ENCODE measurements at places on chromosomes 12 and 14.

DNA sequence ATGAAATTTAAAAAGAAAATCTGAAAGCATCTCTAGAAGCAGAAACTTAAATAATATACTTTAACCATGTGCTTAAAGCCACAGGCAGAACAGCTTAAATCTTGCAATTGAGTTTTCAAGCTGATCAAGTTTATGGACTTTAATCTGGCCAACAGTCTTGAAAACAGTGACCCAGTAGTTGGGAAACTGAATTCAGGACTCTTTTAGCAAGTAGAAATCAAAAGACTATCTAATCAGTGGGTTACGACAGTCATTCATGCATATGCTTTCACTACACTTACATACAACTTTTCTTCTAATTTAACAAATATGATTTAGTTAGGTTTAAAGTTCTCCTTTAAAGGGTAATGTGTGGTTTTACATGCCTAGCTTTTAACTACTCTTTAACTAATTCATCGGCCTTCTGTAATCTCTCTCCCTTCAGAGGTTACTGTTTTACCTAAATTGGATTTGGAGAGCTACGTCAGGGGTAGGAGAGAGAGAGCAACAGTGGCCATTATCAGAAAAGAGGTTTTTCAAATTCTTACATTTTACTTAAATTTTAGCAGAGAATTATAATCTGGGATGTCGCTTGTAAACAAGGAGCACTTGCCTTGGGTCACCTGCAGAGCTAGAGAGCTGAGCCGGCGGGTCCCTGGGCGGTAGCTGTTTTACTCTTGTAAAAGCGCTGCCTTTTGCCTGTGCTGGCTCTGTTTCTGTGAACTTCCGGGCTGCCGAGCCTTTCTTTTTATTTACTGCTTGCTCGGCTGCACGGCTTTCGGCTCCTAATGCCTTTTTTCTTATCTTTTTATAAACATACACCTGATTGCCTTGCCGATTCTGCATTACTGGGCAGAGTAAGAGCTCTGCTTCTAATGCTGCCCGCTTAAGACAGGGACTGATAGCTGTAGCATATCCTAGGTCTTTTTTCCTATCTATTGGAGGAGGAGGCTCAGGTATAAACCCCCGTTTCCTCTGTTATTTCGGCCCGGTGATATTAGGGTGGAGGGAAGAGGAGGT, 17.4 kb upstream of the LYZ start:
- no peak for DNase-seq

- no peak for DNase-seq
Measured at GRCh38 chr14:74048281-74048680, 29.1 kb downstream of the BBOF1 start.

DNA sequence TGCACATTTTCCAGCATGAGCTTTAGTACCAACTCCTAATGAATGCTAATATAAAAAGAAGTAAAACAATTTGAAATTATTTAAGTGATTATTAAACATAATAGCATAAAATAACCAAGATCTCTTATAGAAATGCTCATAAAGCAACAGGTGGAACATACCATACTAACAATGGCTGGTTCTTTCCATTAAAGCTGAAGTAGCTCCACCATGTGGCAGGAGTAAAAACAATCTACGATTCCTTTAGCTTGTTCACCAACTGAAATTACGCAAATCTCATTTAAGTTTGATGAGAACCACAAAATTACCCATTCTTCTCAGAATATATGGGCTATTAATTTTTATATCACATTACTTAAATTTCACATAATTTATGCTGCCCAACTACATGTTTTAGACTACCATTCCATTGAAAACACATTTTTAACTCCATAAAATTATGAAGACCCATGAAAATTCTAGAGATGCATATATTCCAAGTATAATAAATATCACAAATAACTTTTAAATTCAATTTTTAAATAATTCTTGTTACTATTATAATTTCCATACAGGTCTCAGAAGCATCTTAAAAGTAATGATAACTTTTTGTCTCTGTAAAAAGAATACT, 213.6 kb downstream of the DAD1 start:
- DNase-seq: no peak

DNA sequence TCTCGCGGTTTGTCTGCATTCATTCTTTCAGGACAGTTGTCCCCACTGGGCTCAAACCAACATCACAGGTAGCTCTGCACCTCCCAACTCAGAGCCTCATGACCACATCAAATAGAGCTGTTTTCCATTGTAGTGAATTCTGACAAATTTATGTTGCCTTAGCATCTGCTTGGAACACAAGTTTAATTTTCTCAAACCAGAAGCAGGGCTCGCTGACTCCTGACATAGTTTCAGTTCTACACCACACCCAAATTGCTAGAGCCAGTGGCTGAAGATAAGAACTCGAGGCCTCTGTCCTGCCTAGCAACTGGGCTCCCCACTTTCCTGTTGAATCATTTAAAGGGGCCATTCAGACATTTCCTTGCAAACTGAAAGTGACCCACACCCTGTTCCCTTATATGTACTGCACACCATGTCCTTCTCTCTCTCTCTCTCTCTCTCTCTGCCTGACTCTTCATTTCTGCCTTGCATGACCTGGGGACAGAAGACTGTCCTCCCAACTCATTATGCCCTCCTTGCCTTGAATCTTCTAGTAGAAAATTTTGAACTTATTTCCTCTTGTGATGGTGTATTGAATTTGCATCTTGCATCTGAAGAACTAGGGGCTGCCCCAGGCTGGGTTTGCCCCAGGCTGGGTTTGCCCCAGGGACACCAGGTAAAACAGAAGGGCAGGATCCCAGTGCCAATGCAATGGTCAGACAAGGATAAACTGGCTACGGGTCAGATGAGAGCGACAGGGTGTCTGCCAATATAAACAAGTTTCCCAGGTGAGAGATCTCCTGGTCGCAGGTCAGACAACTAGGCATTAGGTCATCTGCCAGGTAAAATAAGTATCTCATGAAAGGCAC, 9.7 kb upstream of the WSCD2 start:
- no peak for DNase-seq

DNA sequence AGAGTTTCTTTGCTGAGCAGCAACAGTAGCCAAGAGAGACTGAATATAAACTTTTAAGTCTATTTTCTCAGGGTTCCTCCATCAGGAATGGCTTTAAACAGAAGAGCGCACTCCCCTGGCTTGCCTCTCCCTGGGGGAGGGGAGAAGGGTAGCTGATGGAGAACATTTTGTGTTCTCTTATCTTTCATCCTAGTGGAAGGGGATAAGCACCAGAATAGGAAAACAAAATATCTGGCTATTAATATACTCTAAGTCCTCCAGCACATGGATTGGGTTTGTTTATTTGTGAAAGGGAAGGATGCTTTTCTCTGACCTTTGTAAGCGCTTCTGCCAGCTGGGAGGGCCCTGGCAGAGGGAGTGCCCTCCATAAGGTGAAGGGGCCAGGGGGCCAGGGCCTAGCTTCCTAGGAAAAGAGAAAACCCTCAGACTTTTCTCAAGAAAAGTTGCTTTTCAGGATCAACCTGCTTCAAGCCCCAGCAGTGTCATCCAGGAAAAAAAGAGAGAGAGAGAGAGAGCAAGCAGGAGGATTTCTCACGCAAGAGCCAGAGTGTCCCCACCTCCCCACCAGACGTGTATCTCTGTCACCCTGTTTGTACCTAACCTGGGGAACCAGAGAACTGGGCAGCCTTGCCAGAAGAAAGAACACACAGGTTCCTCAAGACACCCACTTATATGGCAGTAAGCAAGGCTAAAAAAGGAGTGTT, 34.3 kb upstream of the ATP2A2 start:
- DNase-seq: no peak

DNA sequence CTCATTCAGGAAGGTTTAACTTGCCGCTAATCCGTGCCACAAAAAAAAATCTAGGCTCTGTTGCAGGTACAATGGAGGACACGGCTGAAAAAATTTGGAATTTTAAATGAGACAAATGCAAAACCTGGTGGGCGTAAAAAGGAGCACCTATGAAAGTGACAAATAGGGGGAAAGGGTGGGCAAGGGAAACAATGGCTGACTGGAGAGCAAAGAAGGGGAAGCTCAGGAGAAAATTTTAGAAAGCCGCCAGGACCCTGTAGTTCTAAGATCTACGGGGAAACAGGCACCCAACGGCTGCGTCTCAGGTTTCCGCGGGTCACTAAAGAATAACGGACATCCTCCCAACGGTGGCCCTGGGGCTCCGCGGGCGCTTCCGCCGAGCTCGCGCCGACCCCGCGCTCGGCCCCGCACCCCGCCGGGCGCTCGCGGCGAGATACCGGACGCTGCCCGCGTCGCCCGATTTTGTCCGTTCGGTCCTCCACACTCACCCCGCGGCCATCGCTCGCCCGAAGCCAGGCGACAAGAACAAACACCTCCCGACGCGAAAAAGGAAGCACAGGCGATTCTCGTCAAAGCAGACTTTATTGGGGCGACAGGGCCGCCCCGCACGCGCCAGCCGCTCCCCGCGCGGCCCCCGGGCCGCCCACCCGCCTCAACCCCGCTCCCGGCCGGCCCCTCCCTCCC, 1.1 kb upstream of the YY1 start:
- peak; percentile 32 for DNase-seq

- DNase-seq: no peak
Measured at GRCh38 chr12:112161711-112162110, 36.4 kb downstream of the TRAFD1 start.

DNA sequence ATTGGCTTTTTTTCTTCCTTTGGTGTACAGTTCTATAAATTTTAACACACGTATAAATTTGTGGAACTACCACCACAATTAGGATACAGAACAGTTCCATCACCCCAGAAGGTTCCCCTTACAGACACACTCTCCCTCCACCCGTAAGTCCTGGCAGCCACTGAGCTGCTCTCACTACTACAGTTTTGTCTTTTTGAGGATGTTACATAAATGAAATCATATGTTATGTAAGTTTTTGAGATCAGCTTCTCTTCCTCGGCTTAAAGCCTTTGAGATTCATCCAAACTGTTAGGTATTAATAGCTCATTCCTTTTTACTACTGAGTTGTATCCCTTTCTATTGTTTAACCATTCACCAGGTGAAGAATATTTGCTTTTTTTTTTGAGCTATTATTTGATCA, 74.3 kb upstream of the SLC24A4 start:
- DNase-seq: no peak

- peak; percentile 30 for DNase-seq
Measured at GRCh38 chr12:67758119-67758518, 109.6 kb downstream of the DYRK2 start.

GRCh38 chr14:68932686-68933085, 46.4 kb downstream of the ACTN1 start:
- no peak for DNase-seq

- DNase-seq: no peak
Measured at GRCh38 chr12:6871052-6871957, 1.8 kb downstream of the SPSB2 start.

DNA sequence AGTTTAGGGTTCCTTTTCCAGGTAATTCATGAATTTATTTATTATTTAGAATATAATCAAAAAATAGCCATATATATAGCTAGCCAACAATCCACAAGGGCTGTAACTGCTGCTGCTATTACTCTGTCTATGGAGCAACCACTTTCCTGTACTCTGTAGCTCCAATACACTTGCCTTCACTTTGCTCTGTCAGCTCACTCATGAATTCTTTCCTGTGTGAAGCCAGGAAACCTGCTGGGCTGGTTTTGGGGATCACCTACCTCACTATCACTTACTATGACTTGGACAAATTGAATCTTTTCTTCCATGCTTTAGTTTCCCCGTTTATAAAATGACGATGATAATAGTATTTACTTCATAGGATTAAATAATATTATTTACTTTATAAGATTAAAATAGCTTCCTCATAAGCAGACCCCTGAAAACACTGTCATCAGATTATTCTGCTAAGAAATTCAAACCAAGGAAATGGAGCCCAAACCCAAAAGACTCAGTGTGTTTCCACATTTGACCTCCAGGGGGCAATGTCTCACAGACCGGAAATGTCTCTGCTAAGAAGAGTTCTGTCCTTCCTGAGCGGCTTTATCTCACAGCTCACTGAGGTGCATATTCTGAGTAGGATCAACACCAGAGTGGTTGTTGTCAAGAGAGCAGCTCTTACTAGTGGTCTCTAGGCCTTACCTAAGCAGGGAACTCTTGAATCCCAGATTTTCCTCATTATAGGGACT, 457.1 kb downstream of the DAD1 start:
- no peak for DNase-seq

DNA sequence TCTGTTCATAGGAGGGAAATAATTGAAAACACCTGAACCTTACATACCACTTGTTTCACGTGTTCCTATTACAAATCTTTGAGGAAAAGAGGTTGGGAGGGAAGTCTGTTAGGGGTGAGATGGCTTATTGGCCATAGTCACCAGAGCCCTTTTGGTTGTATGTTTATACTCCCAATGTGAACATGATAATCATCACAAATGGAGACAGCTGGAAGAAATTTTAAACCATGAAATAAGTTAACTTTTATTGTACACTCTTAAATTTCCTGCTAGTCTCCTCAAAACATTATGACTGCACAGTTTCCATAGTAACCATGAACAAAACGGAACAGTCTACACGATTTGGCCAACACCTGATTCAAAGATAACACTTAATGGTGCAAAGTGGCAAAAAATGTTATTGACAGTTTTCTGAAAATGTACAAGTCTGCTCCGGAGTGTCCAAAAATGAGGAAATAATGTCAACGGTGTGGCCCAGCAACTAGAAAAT, 56.9 kb downstream of the LMNTD1 start:
- DNase-seq: no peak

DNA sequence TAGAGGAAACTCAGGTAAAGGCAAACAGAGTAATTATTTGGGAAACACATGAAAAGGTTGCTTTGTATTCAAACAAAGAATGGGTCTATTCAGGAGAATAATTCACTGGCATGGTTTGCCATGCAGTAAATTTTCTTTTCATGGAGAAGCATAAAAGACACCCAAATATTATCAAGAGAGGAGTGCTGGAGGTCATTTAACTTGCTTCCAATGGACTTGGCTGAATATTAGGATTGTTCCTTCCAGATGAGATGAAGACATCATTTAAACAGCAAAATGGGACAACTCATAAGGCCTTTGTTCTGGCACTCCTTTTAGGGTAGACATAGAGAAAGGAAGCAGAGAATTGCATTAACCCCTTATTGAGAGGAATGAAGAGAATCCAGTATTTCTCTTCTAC, 38.7 kb downstream of the WIF1 start:
- no peak for DNase-seq

DNA sequence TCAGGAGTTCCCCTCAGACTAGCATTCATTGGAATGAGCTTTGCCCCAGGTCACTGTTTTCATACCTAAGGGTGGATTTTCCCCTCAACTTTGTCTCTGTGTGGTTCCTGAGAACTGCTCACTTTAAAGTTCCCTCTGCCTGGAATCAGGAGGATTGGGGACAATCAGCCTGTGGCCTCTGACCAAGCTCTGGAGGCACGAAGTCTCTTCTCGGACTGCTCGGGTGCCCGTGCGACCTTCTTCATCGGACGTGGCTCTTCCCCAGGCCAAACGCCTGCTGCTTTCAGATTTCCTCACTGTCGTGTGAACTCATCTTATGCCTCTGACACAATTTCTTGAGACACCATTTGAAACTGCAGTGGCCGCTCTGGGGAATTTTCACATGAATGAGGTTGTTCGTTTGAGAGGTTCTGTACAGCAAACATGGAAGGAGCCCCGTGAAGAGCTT, 153.7 kb upstream of the PZP start:
- DNase-seq: no peak

DNA sequence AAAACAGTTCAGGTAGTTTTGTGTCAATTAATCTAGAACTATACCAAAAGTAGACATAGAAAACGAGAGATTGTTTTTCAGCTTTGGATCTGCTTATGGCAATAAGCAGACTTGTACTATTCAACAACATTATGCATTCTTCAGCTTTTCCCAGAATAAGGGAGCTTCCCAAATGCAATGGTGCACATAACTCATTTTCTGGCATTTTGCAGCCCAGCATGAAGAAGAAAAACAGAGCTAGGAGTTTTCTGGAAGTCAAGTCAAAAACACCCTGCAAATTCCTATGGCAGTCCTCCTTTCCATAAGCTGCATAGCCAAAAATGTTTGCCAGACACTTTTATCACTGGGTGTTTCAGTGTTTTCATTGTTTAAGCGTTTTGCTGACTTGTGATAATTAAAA, 314.7 kb downstream of the NAV3 start:
- no peak for DNase-seq

All from GM12891 (cell line).